ENCODE measurements at places on chromosomes 16 and 17. TPM values are rescaled to one million over a fixed set of nuclear protein-coding genes. Genes with fewer than 3 reads are reported as not detected.
A peak's percentile ranks its signal among the peaks of the same experiment; 100 is the strongest.

- H3K27ac ChIP-seq: peak within 1 kb of the TSS; percentile 87
- no peak for DNase-seq
- H3K4me1 ChIP-seq: peaks cover 22% of the 10 kb centered on the region
These were observed at the start of gene RILP for GRCh38 chr17:1649844-1650501. TSS of gene RILP (minus strand) at chr17:1649866. CDS start at chr17:1649804, 62 bp downstream.

DNA sequence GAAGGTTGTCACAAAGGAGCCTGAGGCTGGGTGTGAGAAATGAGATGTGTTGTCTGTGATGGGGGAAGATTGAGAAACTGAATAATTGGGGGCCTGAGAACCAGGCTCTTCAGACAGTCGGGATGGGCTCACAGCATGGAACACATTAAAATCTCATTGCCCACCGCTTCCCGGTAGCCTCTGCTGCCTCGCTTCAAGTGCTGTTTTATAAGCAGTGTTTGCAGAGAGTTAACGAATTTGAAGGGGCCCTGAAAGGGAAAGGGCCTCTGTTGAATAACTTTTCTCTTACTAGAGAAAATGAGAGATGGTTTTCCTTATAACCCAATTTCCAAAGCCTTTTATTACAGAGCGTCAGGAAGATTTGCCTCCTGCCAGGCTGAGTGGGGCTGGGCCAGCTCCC lies 258.8 kb upstream of the ASIC2 start:
- no peaks in the 10 kb centered on the region for H3K4me1 ChIP-seq
- no peak for DNase-seq
- H3K4me3 ChIP-seq: no peak overlapping the region
- no peak overlapping the region for H3K27ac ChIP-seq

DNA sequence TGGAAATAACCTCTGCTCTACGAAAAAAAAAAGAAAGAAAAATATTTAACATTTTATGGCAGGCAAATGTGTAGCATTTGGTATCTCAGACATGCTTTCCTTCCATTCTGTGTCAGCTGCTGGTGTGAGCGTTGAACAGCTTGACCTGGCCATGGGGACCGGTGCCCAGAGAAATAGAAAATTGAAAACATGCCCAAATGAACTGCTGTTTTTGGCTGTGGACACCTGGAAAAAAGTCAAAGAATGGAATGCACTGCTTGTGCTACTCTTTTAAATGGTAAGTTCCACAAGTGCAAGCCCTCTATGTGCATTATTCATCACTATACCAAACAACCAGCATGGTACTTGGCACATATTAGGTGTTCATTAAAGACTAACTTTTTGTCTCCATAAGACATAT lies 127.2 kb downstream of the CDH8 start:
- no peaks in the 10 kb centered on the region for H3K36me3 ChIP-seq
- H3K4me1 ChIP-seq: no peaks in the 10 kb centered on the region
- H3K4me3 ChIP-seq: no peak overlapping the region
- DNase-seq: no peak

DNA sequence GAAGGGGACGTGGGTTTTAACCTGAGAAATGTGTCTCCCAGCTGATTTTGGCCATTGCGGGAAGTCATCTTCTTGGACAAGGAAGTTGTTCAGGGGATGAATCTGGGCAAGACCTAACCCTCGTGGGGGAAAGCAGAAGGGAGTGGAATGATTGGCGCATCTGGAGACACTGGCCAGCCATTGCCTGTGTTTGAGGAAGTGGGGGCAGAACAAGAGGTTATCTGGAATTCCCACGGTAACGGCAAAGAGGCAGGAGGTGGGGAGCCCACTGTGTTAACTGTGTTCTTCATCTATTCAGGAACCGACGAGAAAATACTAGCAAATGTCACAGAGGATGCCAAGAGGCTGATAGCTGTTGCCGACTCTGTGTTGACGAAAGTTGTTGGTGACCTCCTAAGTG lies 66.9 kb downstream of the RNF213 start:
- no peaks in the 10 kb centered on the region for H3K4me1 ChIP-seq
- no peak for DNase-seq
- H3K4me3 ChIP-seq: no peak overlapping the region
- peaks cover 60% of the 10 kb centered on the region for H3K36me3 ChIP-seq
- H3K27ac ChIP-seq: peak overlapping the region; percentile 42

GRCh38 chr17:76151896-76152454 lies 10.9 kb upstream of the FOXJ1 start:
- no peak for DNase-seq

- H3K27ac ChIP-seq: no peak overlapping the region
- H3K4me1 ChIP-seq: peaks cover 10% of the 10 kb centered on the region
- DNase-seq: no peak
- H3K36me3 ChIP-seq: peaks cover 7% of the 10 kb centered on the region
These were observed 37.4 kb downstream of the SOCS1 start for GRCh38 chr16:11218604-11218962.

DNA sequence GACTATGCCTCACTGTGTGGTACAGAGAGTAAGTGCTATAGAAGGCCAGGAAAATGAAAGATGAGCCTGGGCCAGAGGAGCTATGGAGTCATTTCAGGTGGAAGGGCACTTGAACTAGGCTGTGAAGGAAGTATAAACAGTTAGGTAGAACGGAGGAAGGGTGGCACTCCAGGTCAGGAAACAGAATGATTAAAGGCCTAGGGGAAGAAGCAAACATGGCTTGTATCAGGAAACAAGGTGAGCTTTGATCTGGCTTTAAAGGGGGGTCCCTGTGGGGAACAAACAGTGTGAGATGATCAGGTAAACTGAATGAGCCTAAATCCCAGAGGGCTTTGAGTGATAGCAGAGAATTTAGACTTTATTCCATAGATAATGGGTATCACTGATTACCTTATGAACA lies 16.9 kb downstream of the MAP3K3 start:
- DNase-seq: no peak
- no peaks in the 10 kb centered on the region for H3K27me3 ChIP-seq
- no peak overlapping the region for H3K27ac ChIP-seq
- H3K36me3 ChIP-seq: peaks cover 22% of the 10 kb centered on the region
- H3K4me3 ChIP-seq: no peak overlapping the region

- H3K27ac ChIP-seq: no peak overlapping the region
- H3K27me3 ChIP-seq: peaks cover 11% of the 10 kb centered on the region
- peaks cover 15% of the 10 kb centered on the region for H3K4me1 ChIP-seq
These were observed 4.5 kb downstream of the FSCN2 start for GRCh38 chr17:81532490-81533287.

DNA sequence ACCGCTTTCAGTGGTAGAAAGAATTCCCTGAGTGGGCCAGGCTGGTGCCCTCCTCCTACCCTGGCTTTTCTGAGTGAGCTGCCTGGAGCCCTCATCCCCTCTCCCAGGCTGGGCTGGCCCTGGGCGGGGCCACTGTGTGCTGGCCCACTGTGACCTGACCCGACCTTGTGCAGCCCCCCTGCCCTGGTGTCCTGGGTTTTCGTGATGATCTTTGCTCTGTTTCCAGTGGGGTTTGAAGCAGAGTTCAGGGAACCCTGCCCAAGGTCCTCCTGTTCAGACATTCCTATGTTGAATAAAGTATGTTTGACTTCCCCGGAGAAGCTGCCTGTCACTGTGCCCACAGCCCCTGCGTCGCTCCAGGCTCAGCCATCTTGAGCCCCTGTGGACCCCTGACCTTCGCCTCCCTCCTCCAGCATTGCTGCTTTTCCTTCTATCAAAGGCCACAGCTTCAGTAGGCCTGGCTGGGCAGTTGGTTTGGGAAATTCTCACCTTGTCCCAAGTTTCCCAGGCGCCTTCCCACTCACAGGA lies 13.7 kb upstream of the NAGLU start:
- no peak for DNase-seq
- no peaks in the 10 kb centered on the region for H3K27me3 ChIP-seq
- no peak overlapping the region for H3K27ac ChIP-seq
- H3K4me1 ChIP-seq: peaks cover 21% of the 10 kb centered on the region
- H3K36me3 ChIP-seq: no peaks in the 10 kb centered on the region

GRCh38 chr17:48731355-48731754 lies 2.8 kb upstream of the HOXB13 start:
- no peak for DNase-seq
- H3K36me3 ChIP-seq: peaks cover 13% of the 10 kb centered on the region
- H3K27ac ChIP-seq: no peak overlapping the region
- H3K4me3 ChIP-seq: no peak overlapping the region

The TBX4 gene
- not detected for polyA plus RNA-seq

Data from naive B cell (primary cell).